Activated T-helper 1 cell treated with anti-CD3 and anti-CD28 coated beads, Interleukin-2, amount 50 U/mL, for 16 hours (primary cell): ENCODE measurements at places on chromosomes 7 and 10.

DNA sequence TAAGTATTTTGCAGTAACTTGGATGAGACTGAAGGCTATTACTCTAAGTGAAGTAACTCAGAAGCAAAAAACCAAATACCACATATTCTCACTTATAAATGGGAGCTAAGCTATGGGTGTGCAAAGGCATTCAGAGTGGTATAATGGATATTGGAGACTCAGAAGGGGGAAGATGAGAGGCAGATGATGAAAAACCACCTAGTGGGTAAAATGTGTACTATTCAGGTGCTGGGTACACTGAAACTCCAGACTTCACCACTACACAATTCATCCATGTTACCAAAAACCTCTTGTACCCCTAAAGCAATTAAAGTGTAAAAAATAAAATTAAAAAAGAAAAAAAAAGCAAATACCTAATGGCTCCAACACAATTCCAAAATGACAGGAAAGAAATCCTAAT, 351.7 kb downstream of the NXPH1 start:
- DNase-seq: no peak

- no peak for DNase-seq
Measured at GRCh38 chr10:122910310-122910709, at the start of gene FAM24A. Gene FAM24A (plus strand): TSS chr10:122910610. CDS start chr10:122911635, 1,025 bp downstream.

DNA sequence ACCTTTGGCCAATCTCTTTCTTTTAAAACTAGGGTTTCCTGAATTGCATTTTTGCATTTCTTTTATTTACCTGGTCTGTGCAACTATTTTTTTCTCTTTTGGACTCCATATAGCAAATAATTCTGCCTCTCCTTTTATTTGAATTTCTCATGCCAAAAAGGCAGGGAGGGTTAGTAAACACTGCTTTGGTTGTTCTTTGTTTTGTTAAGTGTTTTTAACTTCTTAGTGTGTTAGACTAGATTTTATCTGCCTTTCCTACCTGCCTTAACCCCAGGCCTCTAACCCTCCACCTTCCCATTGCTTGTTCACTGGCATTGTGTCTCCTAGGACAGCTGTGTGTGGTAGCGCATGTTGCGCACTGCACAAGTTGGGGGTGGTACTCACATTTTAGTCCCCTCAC, 18.1 kb downstream of the ZMIZ1 start:
- DNase-seq: no peak

DNA sequence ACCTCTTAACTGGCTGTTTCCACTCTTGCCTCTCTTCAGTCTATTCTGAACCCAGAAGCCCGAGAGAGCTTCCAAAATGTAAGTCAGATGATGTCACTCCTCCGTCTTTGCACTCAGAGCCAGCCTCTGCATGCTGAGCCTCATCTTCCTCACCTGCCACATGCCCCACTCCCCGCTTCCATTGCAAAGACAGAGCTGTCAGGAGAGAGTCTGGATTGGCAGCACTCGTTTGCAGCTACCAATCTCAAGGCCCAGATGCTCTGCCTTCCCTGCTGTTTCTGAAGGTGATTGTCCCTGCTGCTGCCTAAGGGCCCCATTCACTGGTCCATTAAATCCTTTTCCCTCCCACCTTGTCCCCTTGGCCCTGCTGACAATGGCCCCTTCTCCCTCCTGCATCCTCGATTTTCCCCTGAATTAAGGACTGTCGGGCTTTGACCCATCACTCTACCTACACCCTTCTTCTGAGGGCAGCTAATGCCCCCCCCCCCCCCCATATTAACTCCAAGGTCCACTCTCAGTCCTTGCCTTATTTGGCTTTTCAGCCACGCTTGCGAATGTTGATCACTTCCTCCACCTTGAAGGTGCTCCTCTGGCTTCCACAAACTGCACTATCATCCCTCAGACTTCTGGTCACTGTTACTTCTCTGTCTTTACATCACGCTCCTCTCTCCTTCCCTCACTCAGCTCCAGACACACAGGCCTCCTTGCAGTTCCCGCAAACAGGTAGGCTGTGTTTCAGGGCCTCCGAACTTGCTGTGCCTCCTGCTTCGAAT, 98.5 kb downstream of the CHN2 start:
- no peak for DNase-seq

DNA sequence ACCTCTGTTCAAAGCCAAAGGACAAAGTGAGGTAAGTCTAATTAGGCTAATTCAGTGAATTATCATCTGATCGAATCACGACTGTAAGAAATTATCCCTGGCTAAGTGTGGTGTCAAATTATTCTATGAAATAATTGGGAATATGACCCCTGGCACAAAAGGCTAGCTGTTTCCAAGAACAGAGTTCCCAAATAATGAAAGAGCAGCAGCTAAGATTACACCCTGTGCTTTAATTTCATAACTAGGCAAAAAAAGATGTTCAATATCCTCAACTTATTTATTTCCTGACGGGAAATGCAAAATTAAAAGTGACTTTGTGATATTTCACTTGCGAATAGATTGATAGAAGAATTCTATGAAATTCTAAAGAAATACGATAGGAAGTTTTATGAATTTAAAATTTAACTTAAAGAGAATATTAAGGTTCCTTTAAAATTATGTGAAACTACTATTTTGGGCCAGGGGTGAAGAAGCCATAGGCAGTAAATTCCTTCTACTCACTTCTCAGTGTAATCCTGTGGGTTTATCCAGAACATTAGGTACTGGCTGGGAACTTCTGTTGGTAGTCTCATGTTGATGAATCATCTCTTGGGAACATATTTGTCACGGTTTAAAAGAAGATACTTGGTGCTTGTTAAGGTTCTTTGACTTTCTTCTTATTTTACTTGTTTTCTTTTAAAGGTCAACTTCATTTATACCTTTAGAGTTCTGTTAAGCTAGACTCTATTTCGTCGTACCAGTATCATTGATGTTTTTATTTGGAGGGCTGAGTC, 148.5 kb downstream of the POLR1F start:
- DNase-seq: no peak

GRCh38 chr10:74797550-74797949, 28.9 kb upstream of the KAT6B start:
- DNase-seq: no peak

DNA sequence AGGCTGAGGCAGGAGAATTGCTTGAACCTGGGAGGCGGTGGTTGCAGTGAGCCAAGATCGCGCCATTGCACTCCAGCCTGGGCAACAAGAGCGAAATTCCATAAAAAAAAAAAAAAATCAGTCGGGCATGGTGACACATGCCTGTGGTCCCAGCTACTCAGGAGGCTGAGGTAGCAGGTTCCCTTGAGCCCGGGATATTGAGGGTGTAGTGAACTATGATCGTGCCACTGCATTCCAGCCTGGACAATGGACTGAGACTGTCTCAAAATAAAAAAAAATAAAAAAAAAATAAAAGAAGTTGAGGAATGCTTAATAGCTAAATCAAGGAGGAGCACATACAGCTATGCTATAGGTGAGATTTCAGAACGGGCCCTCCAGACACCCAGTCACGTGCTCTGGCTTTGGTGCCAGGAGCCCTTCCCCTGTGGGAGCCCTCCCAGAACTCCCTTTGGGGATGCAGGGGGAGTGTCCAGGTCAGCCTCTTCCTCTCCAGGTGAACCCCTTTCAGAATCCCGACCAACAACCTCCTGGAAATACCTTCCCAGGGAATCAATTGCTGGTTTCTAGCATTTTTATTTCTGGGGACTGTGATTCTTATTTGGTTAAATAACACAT, 42.9 kb upstream of the CTBP2 start:
- no peak for DNase-seq

- DNase-seq: no peak
Measured at GRCh38 chr10:11305825-11306593, 288.3 kb downstream of the CELF2 start.

DNA sequence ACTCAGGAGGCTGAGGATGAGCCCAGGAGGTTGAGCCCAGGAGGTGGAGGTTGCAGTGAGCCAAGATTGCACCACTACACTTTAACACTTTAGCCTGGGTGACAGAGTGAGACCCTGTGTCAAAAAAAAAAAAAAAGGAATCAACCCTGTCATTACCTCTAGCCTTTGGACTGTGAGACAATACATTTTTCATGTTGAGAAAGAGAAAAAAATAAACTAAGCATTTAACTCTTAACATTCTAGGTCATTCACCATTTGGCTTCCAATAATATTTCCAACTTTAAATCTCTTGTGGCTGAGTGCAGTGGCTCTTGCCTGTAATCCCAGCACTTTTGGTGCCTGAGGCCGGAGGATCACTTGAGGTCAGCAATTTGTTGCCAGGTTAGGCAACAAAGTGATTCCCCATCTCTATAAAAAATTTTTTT, 41.9 kb upstream of the TPST1 start:
- no peak for DNase-seq

DNA sequence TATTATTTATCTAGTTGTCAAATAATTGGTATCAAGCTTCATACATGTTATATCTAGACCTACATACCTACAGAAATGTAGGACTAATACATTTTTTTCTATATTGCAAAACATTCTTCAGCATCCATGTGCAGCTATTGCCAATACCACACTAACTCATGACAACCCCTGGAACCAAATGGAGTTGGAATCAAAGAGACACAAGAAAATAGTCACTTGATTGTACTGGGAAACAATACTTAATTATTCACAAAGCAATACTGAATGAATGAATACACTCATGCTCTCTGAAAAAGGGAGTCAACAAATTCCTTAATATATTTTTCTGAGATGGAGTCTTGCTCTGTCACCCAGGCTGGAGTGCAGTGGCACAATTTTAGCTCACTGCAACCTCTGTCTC, 10.4 kb upstream of the CFAP43 start:
- DNase-seq: no peak

GRCh38 chr7:30450983-30451497, 27.5 kb downstream of the NOD1 start:
- no peak for DNase-seq

- DNase-seq: no peak
Measured at GRCh38 chr10:70576803-70577517, 25.6 kb downstream of the PRF1 start.

- DNase-seq: no peak
Measured at GRCh38 chr7:7512861-7513597, 22.6 kb downstream of the COL28A1 start.

DNA sequence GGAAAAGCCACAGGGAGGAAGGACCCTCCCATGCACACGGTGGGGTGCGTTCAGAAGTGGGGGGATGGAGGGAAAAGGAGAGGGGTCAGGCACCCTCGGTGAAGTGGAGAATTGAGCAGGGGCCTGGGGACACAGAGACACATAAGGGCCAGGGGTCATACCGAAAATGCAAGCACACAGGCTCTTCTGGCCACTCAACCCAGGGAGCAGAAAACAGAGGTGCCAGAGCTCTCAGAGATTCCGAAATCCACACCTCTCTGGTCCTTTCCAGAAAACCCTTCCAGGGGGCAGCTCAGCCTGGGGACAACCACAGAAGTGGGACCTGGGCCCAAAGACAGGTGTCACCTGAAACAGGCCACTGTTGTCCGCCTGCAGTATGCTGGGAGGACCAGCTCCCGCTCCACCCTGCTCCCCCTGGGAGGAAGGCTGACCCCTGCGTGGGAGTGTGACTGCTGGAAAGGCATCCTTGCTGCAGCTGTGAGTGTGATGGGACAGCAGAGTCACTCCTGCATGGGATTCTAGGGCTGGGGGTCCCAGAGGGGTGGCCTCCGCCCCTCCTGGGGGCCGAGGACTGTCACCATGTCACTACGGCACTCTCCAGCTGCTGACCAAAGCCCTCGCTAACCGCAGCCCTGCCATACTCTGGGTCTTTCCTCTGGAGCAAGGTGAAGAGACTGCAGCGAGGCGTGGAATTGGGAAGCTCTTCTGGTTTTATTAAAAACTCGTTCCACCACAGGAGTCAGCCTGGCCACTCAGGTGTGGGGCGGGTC, 63.1 kb downstream of the TMEM209 start:
- DNase-seq: no peak

DNA sequence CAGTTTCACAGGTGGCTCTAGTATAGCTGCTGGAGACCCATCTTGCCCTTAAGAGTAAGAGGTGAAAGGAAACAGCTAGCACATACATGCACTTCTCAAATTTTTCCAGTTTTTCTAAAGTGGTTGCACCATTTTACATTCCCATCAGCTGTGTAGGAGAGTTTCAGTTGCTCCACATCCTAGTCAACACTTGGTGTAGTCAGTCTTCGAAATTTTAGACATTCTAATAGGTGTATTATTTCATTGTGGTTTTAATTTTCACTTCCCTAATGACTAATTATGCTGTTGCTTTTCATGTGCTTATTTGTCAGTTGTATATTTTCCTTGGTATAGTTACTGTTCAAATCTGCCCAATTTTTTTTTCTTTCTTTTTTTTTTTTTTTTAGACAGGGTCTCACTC, 9.5 kb upstream of the HACD1 start:
- DNase-seq: no peak

DNA sequence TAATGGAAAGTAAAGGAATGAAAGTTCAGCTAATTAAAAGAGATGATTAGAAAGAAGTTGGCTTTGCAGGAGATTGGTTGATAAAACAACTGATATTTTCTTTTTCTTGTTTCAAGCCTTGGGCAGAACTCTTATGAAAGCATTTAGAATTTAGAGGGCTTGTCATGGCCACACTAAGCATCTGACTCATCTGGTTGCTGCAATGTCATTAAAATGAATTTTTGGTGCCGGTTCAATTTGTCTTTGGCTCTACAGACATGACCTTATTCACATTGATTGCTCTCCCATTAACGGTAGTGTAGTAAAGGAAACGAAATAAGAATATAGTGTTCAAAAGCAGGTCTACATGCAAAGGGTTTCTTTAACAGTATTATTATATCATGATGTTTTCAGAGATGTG, 1012.4 kb upstream of the C7orf33 start:
- no peak for DNase-seq
